ENCODE measurements at places on chromosomes 1 and 21. TPM values are rescaled to one million over a fixed set of nuclear protein-coding genes. Genes with fewer than 3 reads are reported as not detected.

DNA sequence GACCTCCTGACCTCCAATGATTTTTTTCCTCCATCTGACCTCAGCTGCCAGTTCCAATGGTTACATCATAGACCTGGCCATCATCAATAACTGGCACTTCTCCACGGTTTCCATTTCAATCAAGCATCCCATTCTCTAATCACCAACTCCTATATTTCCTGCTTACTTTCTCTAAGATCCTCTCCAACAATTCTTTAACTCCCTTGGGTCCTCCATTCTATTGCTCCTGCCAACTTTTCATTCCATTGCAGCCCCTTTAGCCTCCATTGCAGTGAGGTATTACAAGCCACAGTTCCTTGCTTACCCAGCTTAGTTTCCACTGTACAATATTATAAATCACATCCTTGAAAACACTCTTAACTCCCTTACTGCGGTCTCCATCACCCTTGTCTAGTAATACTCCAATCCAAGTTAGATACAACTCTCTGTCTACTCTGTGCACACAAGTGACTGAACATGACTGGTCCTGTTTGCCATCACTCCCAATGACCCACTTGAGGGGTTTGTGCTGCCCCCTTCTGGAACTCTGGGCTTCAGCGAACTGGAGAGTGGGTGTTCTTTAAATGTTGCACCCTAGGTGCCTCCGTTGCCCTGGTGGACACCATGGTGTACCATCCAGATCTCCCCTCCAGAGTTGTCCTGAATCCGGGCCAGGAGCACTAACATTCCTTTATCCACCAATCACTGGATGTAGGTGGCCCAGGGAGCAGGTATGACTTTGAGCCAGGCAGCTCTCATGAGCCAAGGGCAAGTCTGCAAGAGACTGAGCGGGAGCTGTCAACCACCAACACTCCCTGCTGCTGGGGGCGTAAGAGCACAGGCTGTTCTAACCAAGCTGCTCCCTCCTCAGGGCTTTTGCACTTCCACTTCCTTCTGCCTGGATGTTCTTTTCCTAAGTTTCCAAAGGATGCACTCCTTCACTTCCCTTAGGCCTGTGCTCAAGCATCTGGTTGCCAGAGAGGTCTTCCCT is 3.7 kb upstream of the FNDC7 start:
- peak; percentile 39 for DNase-seq

ST6GALNAC5 gene
- 0.21 TPM for total RNA-seq

- no peak for DNase-seq
Observed at GRCh38 chr21:32185103-32185502, 93.7 kb downstream of the MIS18A start.

COL8A2 gene
- 2.2 TPM for total RNA-seq

- DNase-seq, result no peak
Observed at GRCh38 chr1:20546637-20547036, 5.7 kb upstream of the FAM43B start.

GREM2 gene
- total RNA-seq, result not detected

NUP210L gene
- not detected for total RNA-seq

ROR1 gene
- 13.2 TPM for total RNA-seq

DNA sequence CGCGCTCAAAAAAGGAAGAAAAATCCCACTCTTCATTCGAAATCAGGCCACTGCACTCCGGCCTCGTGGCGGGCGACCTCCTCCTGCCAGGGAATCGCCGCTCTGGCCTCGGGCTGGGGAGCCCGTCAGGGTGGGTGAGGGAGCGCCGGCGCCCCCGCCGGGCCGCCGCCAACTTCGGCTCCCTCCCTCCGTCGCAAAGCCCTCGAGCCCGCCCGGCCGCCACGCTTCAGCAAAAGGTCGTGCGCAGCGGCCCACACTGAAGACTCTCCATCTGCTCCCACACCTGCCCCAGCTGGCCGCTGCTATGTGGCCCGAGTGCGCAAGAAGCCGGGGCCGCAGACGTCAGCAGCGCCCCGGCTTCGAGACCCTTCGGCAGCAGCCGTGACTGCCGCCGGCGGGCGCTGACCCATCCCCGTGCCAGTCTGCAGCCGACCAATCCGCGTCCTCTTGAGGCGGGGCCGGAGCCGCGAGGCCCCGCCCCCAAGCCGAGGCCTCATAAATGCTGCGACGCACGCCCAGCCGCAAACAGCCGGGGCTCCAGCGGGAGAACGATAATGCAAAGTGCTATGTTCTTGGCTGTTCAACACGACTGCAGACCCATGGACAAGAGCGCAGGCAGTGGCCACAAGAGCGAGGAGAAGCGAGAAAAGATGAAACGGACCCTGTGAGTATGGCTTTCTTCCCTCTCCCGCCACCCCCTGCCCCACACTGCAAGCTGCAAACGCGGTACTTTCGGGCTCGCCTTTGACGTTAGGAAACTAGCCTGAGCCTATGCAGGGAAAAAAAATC is at the start of gene RGS2:
TSS of gene RGS2 (plus strand) at position 522 of the 789 bp plus-strand sequence. CDS start at position 555, 33 bp downstream.
- peak; percentile 94 for DNase-seq

DNA sequence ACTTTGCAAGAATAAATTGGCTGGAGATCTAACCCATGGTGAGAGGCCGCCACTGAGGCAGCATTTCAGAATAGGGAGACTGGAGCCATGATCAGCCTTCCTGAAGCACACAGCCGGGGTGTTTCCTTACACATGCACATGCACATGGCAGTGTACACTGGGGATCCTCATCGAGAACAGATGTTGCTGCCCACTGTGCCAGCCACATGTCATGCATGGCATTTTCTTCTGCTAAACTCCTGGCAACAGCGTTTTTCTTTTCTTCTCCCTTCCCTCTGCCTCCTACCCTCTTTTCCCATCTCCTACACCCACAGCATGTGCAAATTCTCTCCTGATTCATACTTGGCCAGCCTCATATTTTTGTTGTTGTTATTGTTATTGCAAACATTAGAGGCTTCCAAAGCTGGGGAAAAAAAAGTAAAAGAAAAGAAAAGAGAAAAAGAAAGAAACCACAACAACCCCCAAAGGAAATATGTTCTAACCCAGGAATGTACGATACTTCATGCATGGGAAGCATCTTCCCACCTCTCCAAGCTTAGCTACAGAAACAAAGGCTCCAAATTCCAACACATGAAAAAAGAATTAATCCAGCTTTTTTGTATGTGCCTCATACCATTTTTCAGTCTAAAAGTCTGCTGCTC is 344.0 kb downstream of the ASTN1 start:
- DNase-seq, result no peak

- DNase-seq, result no peak
Observed at GRCh38 chr1:186512698-186513457, 52.0 kb upstream of the PDC start.

- DNase-seq, result no peak
Observed at GRCh38 chr1:207838156-207839082, 72.5 kb downstream of the CD34 start.

TMEM200B gene
- total RNA-seq, result 2.1 TPM

DNA sequence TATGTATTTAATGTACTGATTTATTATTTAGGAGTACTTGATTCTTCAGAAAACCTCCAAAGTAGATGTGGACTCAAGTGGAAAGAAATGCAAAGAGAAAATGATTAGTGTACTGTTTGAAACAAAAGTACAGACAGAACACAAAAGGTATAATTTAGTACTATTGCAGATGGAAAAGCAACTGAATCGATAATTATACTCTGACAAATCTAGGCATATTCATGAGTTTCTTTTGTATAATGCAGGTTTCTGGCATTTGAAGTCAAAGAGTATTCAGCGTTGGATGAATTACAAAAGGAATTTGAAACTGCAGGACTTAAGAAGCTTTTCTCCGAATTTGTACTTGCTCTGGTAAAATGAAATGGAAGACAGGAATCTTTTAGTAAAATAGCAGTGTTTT is 12.5 kb downstream of the RWDD3 start:
- DNase-seq, result no peak

SLC44A3 gene
- total RNA-seq, result 0.80 TPM

OR2L13 gene
- not detected for total RNA-seq

GRCh38 chr1:200374569-200375295 is 35.1 kb downstream of the ZNF281 start:
- peak; percentile 30 for DNase-seq

FDPS gene
- 219 TPM for total RNA-seq

- no peak for DNase-seq
Observed at GRCh38 chr1:97298966-97299365, 577.4 kb downstream of the PTBP2 start.

CELA2B gene
- total RNA-seq, result not detected

NBPF20 gene
- total RNA-seq, result 2.5 TPM

Data from Daoy (cell line).